ENCODE measurements at places on chromosomes 4 and X.

- DNase-seq, result no peak
Observed at GRCh38 chr4:121479808-121480207, 99.0 kb upstream of the QRFPR start.

GRCh38 chr4:56226579-56226978 lies 160.7 kb downstream of the AASDH start:
- no peak for DNase-seq

DNA sequence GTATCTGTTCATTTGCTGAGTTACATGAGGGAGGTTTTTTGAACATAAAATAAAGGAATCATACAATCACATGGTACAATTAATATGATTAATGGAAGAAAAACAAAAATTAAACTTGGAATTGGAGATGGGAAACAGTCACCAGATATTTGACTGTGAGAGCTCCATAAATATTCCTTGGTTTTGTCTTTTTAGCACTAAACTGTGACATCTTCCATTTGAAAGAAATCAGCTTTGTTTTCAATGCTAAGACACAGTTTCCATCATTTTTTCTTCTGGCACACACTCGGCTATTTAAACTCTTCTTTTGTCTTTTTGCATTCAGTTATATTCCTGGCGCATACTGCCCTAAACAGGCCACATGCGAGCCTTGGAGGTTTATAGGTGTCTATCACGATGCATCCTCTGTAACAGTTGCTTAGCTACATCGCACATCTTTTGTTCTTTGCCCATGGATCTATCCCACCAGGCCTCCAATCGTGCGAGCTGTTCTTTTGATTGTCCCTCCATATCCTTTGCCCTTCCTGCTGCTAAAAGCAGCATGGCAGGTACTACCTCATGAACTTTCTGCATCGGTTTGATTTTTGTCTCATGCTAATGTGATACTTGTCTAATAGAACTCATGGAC lies 158.3 kb downstream of the LDB2 start:
- no peak for DNase-seq

- DNase-seq, result no peak
Observed at GRCh38 chr4:146857298-146857697, 88.4 kb downstream of the TTC29 start.
